ENCODE measurements at places on chromosomes 5 and 9.

DNA sequence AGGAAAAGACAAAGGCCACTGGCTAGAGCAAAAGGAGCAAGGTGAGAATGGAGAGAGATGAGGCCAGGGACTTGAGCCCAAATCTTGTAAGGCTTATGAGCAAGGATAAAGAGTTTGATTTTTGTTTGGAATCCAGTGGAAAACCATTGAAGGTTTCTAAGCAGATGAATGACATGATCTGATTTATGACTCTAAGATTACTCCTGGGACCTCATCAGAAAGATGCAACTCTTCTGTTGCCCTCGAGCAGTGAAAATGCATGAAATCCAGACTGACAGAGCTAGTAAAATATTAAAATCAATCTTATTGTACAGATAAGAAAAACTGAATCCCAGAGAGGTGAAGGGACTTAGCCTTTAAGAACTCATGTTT lies 677 bp downstream of the MFAP3 start:
- DNase-seq = no peak

DNA sequence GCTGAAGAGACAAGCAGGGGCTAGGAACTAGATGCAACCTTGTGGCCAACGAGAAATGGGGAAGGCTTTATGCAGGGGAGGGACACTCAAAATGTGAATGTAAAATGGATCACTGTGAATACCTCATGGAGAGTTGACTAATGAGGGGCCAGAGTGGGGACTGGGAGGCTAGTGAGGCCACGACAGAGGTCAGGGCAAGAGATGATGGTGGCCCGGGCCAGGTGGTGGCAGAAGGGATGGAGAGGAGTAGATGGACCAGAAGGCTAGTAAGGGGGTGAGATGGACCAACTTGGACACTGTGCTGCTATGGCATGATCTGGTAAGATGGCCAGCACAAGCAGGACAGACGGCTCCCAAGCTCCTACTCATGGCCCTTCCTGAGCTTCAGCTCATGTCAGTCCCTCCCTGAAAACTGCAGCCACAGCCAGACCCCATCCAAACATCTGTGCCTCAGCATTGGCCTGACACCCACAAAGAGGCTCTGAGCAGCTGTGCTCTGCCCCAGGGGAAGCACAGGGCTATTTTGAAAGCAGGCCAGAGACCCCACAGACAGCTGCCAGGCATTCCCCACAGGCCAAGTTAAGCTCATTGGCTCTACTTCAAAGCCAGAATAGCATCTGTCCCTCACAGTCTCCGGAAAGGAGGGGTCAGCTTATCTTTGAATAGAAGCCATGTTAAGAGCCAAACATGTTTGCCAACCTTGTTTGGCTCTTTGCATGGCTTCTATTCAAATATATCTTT lies 22.1 kb downstream of the P4HA2 start:
- DNase-seq = no peak

GRCh38 chr5:114362197-114362976 lies 517 bp downstream of the KCNN2 start:
- no peak for DNase-seq

- no peak for DNase-seq
Measured at GRCh38 chr9:114936581-114936980, 6.2 kb upstream of the TNFSF8 start.

GRCh38 chr9:93588641-93589609 lies 12.5 kb downstream of the PHF2 start:
- DNase-seq = no peak

GRCh38 chr5:58875599-58875998 lies 292.7 kb downstream of the RAB3C start:
- no peak for DNase-seq

DNA sequence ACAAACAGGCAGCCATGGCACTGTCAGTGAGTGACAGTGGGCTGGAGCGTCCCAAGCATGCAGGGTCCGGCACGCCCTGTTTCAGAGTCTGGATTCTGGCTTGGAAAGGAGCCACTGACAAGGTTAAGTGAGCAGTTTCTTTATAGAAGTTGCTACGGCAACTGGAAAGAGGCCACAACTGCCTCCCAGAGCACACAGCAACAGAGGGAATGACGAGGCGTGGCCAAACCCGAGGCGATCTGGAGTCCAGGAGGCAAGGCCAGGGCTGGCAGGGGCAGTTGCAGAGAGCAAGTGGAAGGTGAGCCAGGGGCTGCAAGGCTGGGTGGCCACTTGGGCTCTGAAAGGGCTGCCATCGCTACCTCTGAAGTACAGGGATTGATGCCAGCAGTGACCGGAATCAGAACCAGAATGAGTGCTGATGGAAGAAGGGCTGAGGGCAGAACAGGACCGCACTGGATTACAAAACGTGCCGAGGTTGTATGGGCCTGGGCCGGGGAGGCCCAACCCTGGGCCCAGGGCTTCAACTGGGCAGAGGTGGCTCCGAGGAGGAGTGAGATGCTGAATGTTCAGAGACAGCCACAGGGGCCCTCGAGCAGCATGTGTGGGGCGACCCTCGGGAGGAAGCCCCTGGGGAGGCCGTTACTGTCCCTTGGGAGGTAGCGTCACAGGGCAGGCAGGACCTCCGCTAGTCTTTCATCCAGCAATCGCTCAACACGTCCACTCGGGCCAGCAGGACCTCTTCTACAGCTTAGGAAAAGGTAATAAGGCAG lies 4.6 kb downstream of the MRPL41 start:
- no peak for DNase-seq

DNA sequence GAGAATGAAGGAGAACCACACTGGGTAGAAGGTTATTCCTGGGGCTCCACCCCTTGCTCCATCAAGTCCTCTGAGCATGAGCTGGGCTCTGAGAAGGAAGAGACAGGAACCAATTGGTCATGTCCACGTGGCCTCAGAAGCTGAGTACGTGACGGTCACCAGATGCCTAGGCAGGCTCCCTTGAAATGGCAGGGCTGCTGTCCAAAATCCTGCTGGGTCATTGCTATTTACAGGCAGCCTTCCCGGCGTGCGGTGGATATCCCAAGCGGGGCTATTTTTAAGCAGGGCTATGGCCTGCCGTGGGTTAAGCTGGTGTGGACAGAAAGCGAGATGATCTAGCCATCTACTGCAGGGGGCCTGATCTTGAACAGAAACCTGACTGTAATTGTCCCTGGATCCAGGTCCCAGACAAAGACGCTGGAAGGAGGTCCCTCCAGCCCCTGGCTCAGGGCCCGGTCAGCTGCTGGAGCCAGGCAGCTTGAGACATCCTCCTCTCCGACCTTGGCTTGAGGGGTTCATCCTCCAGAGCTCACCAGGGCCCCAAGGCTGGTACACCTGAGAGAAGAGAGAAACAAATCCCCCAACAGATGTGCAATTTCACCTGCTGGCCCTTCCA lies 550 bp upstream of the CKMT2 start:
- no peak for DNase-seq
